IMR-90 (cell line): ENCODE measurements at places on chromosomes 16 and 17.
A peak's percentile ranks its signal among the peaks of the same experiment; 100 is the strongest.

DNA sequence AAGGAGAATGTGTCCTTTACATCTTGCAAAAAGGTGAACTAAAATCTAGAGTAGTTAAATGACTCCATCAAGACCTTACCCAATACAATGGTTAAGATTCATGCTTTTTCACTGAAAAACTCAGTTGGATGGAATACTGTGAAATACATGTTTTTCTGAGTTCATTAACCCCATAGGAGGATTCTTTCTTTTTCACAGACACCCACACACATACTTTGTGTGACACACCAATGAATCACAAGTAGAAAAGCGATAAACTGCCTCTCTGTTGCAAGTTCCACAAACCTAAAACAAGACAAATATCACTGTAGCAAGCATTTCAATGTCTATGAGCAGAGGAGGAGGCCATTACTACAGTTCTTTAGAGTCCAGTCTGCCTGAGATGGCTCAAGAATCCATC is 258.8 kb upstream of the CDH5 start:
- DNase-seq: peak; percentile 93

DNA sequence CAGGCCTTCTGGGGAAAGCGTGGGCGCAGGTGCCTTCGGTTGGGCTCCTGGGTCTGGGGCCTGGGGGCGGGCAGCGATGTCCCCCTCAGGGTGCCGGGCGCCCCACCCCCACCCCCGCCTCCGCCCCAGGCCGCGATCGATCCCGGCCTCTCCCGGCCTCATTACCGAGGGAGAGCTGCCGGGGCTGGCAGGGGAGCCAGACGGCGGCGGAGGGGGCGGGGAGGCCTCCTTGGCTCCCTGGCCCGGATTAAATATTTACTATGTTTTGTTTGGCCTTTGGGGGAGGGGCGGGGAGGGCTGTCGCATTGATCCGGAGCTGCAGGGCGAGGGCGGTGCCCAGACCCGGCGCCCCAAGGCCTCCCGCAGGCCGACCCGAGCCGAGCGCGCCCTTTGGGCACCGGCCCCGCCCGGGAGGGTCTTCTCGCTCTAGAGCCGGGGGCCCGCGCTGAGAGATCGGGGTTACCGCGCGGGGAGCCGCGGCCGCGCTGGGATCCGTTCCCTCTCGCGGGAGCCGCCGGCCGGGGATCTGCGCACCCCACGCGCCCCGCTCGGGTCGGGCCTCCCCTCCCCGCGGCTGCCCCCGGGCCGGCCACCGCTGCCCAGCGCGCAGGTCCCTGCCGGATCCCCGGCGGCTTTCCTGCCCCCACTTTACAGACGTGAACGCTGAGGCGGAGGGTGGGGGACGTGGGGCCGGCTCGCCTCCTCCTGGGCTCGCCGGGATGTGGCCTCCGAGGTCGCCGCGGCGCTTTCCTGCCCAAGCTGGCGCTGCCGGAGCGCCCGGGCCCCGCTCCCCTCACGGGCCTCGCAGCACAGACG is 27.0 kb downstream of the RTN4RL1 start:
- DNase-seq: no peak

DNA sequence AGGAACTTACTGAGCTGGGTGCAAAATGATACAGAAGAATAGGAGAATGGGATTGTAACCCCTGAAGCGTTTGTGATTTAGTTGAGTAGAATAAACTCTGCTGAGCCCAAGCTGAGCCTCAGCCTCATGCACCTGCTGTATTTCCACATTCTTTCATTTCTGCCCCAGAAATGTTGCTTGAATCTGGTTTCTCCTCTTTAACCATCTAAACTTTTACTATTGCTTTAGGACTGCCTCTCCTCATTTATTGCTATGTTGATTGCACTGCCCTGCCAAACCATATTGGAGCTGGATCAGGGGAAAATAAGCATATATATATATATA is 64.8 kb downstream of the PITPNC1 start:
- DNase-seq: no peak

DNA sequence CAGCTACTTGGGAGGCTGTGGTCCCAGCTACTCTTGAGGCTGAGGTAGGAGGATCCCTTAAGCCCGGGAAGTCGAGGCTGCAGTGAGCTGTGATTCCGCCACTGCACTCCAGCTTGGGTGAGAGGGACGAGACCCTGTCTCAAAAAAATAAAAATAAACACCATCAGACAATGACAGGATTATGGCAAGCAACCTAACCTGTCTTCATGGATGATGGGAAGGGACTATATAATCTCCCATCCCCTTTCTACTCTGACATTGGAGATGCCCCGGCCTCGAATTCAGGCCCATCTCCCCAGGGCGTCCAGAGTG is 893 bp downstream of the TRIM25 start:
- no peak for DNase-seq

- no peak for DNase-seq
Measured at GRCh38 chr16:84517366-84517765, 12.9 kb upstream of the MEAK7 start.

GRCh38 chr17:43217614-43218087 is 6.0 kb downstream of the TMEM106A start:
- no peak for DNase-seq

GRCh38 chr17:6789146-6789545 is 13.1 kb downstream of the FBXO39 start:
- DNase-seq: no peak

DNA sequence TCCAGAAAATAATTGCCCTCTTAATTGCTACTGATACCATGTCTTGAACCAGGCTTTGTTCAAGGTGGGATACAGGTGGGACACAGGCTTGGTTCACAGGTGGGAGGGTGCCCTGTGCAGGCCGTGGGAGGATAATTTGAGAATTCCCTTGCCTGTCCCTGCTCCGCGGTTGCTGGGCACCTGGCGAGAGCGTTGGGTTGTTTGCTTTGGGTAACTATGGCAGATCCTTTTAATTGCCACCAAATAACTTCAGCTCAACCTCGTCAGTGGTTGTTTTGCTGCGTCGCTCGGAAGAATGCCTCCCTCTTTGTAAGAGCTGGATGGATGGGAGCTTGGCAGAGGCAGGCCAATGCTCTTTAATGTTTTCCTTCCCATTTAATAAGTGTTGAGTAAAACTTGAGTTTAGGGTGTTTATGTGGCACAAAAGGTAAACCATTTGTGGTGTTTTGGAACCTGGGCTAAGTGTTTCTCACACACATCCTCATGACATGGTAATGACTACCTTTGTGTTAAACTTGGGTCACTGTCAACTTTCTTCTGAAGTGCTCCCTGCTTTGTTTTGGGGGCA is 202.5 kb downstream of the MSI2 start:
- DNase-seq: no peak

DNA sequence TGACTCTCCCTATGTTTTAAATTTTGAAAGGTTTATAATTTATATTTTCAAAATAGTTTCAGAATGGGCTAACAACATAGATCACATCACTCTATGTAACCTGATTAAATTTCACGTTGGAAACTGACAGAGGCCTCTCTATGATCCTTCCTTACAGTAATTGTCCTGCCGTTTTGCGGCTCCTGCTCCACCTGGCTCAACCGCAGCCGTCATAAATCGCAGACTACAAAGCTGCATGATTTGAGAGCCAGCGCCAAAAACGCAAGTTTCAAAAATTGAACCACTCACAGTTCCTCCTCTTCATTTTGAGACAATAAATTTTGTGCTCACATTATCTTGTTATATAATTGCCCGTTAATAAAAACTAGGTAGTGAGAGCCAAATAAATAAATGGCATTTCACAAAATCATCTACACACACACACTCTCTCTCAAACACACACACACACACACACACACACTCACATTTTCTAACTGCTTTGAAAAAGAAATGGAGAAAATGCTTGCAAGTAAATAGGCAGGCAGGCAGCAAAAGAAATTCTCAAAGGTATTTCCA is 263.1 kb upstream of the PSMD7 start:
- DNase-seq: no peak

GRCh38 chr17:6162216-6162615 is 92.0 kb downstream of the WSCD1 start:
- no peak for DNase-seq

DNA sequence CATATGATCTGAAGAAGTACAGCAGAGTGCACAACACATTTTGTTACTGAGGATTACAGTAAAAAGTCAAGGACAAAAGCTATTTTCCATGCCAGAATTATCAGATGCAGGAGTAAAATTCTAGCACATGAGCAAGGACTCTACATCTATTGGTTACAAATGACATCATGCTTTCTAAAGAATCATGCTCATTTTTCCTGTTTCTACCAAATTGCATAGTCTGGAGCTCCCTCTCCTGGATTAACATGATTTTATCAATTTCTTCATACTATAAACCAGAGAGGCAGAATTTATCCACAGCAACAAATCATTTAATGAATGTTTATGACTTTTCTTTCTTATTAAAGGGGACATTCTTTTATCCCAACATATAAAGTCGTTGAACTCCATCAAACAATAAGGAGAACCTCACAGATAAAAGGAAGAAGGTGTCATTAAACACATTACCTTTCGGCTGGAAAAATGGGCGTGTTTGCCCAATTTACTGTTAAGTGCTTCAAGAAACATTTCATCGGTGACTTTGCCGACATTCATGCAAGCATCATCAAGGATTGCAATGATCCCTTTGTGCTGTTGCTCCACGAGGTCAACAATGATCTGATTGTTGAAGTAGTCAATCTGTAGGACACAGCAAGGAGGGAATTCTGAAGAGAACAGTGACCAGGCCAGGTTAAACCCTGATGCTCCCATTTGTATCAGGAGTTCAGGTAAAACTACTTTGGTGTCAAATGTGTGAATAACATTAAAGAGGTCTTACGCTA is 121.7 kb downstream of the MYO1D start:
- peak; percentile 76 for DNase-seq

DNA sequence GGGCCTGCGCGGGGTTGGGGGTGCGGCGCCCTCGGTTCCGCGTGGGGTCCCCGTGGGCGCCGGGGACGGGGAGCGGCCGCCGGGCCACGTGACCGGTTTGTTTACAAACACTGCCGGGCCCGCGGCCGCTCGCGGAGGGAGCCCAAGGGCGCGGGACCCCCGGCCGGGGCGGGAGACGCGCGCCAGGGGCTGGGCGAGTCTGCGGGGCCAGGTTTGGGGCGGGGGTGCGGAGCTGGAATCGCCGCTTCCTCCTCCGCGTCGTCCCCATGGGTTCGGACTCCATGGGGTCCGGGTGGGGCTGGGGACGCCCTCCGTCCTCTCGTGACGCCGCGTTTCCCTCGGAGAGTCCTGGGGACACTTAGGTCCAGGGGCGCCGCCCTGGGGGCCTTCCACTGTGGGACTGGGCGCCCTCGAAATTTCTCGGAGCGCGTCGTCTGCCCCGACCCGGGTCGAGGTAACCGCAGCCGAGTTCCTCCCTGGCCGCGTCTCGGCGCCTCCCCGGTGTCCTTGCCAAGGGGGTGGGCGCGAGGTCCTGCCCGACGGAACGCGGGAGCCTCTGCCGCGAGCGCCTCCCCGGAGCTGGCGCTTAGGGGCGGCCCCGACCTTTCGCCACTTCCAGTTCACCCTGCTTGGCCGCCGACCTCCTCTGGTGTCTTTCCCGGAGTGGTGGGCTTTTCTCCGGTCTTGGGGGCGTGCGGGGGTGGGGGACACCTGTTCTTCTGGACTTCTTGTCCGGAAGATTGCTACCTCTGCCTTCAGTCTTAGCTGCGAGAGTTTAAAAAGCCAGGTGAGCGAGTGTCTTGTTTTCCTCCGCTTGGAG is 684 bp downstream of the YPEL2 start:
- DNase-seq: no peak

- peak; percentile 37 for DNase-seq
Measured at GRCh38 chr17:30920683-30921543, 832 bp upstream of the ADAP2 start.

GRCh38 chr17:79843474-79843815 is 4.2 kb upstream of the CBX4 start:
- no peak for DNase-seq

DNA sequence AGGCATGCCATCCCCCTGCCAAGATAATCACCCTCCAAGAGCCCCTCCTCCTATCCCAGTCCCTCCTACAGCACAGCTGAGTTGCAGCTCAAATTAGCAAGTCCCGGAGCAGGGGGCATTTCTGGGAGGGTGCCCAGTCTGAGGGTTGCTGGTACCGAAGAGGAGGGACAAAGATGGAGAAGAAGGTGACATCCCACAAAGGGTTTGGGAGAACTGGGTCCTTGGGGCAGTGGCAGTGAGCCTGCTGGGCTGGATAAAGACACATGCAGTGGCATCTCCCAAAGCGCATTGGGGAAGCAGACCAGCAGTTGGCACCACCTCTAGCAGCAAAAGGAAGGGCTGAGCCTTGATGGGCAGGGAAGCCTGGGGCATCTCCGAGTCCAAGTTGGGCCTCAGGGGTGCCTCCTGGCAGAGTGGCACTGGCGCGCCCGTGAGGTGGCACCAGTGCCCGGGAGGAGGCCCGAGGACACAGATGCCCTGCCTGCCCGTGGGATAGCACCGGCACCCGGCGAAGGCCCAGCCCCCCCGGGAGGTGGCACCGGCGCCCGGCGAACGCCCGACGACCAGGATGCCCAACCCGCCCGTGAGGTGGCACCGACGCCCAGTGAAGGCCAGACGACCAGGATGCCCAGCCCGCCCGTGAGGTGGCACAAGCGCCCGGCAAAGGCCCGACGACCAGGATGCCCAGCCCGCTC is 622 bp downstream of the TOM1L2 start:
- DNase-seq: no peak

DNA sequence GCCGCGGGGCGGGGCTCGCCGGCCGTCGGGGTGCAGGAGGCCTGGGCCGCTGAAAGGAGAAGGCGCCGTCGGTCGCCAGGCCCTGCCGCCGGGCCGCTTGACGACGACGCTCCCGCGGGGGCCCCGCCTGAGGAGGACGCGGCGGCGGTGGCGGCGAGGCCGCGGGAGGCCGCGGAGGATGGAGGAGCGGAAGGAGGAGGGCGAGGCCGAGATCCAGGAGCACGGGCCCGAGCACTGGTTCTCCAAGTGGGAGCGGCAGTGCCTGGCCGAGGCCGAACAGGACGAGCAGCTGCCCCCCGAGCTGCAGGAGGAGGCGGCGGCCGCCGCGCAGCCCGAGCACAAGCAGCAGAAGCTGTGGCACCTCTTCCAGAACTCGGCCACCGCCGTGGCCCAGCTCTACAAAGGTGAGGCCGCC is 430 bp downstream of the HAPSTR1 start:
- DNase-seq: no peak

- peak; percentile 56 for DNase-seq
Measured at GRCh38 chr17:65514082-65514481, 47.4 kb downstream of the AXIN2 start.

DNA sequence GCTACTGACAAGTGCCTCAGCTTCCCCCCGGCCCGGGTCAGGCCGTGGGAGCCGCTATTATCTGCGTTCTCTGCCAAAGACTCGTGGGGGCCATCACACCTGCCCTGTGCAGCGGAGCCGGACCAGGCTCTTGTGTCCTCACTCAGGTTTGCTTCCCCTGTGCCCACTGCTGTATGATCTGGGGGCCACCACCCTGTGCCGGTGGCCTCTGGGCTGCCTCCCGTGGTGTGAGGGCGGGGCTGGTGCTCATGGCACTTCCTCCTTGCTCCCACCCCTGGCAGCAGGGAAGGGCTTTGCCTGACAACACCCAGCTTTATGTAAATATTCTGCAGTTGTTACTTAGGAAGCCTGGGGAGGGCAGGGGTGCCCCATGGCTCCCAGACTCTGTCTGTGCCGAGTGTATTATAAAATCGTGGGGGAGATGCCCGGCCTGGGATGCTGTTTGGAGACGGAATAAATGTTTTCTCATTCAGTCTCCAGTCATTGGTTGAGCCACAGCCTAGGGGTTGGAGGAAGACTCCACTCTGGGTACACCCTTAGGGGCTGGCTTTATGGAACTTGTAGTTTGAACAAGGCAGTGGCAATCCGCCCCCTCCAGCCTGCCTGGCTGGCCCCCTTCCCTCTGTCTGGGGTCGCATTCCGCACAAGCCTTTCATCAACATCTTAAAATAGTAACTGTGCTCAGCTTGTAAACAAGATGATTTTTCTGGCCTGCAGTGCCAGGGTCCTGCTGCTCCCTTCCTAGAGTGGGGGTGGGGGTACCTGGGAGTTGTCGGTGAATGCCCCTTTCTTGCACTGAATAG is 4.1 kb downstream of the SYNGR2 start:
- DNase-seq: peak; percentile 49
